CD4-positive, alpha-beta T cell treated with Interleukin-15 for 1 hour (primary cell): ENCODE measurements at places on chromosomes 13 and 19.
A peak's percentile ranks its signal among the peaks of the same experiment; 100 is the strongest.

- no peak for DNase-seq
These were observed 18.5 kb downstream of the EPSTI1 start for GRCh38 chr13:42973581-42973980.

GRCh38 chr13:27077451-27077850 is 94.2 kb downstream of the USP12 start:
- no peak for DNase-seq

DNA sequence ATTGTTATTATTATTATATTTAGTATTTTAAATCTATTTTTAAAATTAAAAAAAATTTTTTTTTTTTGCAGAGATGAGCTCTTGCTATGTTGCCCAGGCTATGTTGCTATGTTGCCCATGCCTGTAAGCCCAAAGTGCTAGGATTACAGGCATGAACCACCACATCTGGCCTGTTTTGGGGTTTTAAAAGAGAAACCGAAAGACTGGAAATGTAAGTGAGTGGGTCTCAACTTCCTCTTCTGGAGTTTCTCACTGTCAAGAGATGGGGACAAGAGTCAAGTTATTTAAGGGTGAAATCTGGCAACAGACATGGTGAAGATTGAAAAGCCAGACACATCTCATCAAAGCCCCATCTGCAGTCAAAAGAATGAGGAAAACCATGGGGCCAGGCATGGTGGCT is 4.2 kb upstream of the OR7G3 start:
- DNase-seq, result no peak

DNA sequence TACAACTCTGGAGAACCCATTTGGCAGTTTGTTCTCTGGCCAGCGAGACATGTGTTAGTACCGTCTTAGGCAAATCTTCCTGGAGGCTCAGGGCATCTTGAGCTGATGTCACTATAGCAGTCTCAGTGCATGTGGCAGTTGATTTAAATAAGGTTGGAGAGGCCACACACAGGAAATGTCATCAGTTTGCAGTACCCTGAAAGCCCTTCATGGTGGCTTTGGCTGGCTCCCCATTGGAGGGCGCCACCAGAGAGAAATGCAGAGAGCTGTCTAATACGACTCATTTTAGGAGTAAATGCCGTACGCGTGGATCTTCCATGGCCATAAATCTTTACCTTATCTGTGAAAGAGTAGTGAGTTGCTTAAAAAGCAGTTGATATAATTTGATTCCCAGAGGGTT is 163.1 kb downstream of the STK24 start:
- no peak for DNase-seq

GRCh38 chr13:45847554-45848224 is 3.9 kb downstream of the SIAH3 start:
- peak; percentile 49 for DNase-seq

- DNase-seq, result no peak
These were observed 5.1 kb downstream of the ZNF507 start for GRCh38 chr19:32350471-32350865.

DNA sequence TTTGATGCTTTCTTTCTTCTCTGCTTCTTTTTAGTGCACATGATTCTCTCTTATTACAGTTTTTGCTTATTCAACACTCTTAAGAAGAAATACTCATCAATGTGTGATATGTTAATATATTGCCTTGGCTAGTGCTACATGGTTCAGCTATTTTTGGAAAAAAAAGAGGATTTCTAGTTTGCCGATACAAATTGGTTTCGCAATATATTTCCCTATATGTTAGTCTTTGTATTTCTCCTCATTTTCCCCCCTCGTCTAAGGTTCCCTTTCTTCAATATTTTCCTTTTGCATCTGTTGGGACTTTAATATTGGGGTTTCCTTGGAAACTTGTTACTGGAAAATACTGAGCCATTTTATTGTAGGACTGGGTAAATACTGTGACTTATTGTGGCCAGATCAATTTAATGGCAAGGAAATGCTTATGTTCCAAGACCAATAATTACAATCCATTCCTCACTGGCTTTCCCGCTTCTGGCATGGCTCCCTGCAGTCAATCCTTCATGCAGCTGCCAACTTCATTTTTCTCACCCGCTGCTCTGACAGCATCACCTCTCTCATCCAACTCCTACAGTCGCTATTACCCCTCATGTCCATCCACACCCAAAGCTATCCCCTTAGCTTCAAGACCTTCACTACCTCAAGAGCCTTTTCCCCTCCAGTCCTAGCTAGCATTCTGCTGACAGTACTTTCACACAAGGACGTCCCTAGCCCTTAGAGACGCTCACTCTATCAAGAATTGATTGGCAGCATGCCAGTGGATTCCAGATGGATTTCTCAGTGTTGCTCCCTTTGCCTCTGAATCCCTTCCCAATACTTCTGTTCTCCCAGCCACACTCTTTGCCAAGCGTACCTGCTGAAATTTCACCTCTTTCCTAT is 280.1 kb upstream of the TMTC4 start:
- no peak for DNase-seq

GRCh38 chr19:15421136-15421695 is 2.4 kb upstream of the AKAP8L start:
- DNase-seq, result no peak

- DNase-seq, result peak; percentile 37
These were observed 112.1 kb downstream of the ZIC5 start for GRCh38 chr13:99859178-99860177.

DNA sequence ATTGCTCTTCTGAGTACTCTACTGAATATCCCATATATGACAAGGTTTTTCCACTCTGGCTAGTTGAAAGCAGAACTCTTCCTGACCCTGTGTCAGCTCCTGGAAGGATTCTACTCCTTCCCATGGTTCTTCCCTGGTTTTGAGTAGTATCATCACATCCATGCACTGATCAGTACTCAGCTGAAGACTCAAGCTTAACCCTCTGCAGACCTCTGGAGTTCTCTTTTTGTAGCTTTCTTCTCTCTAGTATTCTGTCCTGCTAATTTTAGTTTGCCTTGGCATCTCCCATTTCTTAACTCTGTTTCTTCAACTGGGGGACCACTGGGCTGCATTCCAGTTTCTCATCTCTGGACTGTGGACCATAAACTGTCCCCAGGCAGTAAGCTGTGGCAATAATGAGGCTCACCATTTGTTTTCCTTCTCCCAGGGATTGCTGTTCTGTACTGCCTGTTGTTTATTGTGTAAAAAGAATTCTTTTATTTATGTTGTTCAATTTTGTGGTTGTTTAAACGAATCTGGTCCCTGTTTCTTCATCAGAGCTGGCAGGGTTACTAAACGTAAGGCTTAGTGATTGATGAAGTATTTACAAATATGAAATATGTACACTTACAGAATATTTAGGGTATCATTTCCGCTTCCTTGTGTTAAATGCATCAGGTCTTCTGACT is 19.7 kb downstream of the LPAR6 start:
- no peak for DNase-seq

GRCh38 chr19:21699197-21699596 is 68.2 kb downstream of the ZNF100 start:
- no peak for DNase-seq

DNA sequence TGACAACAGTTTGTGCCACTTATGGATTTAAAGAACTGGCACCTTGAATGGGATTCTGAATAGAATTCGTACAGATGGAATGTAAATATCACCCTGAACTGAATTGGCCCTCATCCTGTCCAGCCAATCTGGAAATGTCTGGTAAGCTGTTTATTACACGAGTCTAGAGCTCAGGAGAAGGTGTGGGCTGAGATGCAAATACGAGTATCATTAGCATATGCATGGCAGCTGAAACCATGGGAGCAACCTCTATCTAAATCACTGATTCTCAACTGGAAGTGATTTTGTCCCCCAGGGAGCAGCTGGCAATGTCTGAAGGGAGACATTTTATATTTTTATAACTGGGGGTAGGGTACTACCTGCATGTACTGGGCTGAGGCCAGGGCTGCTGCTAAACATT is 15.6 kb upstream of the VWA8 start:
- DNase-seq, result no peak

GRCh38 chr19:50427997-50428425 is 4.7 kb upstream of the MYBPC2 start:
- DNase-seq, result peak; percentile 87

DNA sequence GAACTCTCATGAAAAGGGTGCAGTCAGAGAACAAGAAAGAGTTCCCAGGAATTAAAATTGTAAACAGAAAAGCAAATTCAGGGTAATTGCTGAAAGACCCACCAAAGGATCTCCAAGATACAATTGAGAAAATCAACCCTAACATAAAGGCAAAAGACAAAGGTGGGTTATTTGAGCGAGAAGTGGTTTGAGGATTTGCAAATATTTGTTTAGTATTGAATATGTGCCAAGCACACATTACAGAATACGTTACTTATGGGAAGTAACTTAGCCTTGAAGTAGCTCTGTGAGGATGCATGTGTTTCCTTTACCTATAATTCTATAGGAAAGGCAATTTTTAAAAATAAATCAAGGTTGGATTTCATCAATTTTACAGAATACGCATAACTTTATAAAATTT is 10.0 kb upstream of the CEACAM21 start:
- no peak for DNase-seq

GRCh38 chr13:112060282-112060830 is 6.6 kb upstream of the SOX1 start:
- no peak for DNase-seq

GRCh38 chr19:57099199-57099661 is 20.6 kb upstream of the USP29 start:
- peak; percentile 21 for DNase-seq

- DNase-seq, result peak; percentile 30
These were observed 536 bp downstream of the UBA2 start for GRCh38 chr19:34428549-34429285.
